ENCODE measurements at places on chromosomes 5 and 9. TPM values are rescaled to one million over a fixed set of nuclear protein-coding genes. Genes with fewer than 3 reads are reported as not detected.

The LCN12 gene
- 10.2 TPM for total RNA-seq

The PCSK5 gene
- 25.0 TPM for total RNA-seq

The ENTPD2 gene
- 3.6 TPM for total RNA-seq

The GMCL2 gene
- not detected for total RNA-seq

The SVEP1 gene
- 18.5 TPM for total RNA-seq

The CARTPT gene
- total RNA-seq = 0.23 TPM

The LRRTM2 gene
- 3.6 TPM for total RNA-seq

The CDK7 gene
- 25.5 TPM for total RNA-seq

The MCC gene
- total RNA-seq = 57.7 TPM

The SPATA31E1 gene
- total RNA-seq = not detected

The PGM5 gene
- total RNA-seq = 54.2 TPM

The ADGRD2 gene
- total RNA-seq = not detected

The ZFP37 gene
- 4.7 TPM for total RNA-seq

The CAMK4 gene
- 13.9 TPM for total RNA-seq

The C9orf152 gene
- total RNA-seq = 0.18 TPM

The PCDHA13 gene
- total RNA-seq = 0.88 TPM

The ACTBL2 gene
- not detected for total RNA-seq

Data from metanephros (tissue), 2 donors.